ENCODE measurements at places on chromosomes 3 and 15.

DNA sequence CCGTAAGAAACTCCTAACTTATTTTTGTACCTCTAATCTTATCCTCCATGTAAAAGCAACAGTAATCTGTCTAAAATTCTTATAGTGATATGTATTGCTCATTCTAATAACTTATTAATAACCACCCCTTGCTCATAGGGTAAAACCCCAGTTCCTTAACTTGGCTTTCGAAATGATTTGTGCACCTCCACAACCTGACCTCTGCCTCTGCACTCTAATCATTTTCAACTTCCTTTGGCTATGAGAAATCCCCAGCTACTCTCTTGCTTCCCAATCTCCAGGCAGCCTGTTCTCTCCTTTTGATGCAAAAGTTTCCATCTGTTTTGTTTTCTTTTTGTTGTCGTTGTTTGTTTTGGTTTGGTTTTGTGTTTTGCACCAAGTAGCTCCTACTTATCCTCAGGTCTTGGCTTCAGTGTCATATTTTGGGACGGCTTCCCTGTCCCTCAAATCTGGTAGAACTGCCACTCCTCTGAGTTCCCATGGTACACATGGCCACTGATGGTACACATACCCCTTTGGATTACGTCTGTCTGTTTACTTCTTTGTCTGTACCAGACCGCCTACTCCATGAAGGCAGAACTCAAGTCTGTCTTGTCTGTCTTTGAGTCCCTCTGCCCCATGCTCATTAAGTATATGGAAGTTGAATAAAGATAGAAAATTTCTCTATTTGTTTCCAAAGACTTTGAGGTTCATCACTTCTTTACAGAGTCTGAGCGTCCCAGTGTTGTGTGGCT lies 105.6 kb upstream of the TGFBR2 start:
- no peak for DNase-seq

- no peak for DNase-seq
Measured at GRCh38 chr3:64685800-64686445, 1.9 kb downstream of the ADAMTS9 start.

GRCh38 chr3:122057671-122058070 lies 2.5 kb downstream of the CD86 start:
- no peak for DNase-seq

- DNase-seq, result no peak
Measured at GRCh38 chr15:68383161-68384074, 48.5 kb downstream of the ITGA11 start.

DNA sequence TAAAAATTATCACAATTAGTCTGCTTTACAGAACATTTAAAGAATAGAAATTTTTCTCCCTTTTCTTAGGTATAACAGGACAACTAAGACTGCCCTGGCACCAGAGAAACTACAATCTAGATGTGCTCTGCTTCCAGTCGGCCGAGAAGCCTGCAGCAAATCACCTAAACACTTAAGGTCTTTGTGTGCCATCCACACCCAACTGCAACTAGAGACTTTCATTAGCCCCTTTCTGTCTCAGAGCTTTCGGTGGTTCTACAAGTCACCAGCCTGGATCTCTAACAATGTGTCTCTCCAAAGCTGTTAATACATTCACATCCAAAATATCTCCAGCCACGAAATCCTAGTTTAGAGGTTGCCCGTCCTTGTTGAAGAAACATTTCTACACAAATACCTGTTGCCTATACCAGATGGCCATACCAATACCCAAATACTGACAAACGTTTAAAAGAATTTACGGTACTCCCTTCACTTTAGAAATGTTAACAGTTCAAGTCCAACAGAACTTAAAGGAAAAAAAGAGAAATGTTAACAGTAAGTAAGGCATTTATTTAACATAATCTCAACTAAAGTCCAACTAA lies 6.7 kb downstream of the PRC1 start:
- DNase-seq, result no peak

DNA sequence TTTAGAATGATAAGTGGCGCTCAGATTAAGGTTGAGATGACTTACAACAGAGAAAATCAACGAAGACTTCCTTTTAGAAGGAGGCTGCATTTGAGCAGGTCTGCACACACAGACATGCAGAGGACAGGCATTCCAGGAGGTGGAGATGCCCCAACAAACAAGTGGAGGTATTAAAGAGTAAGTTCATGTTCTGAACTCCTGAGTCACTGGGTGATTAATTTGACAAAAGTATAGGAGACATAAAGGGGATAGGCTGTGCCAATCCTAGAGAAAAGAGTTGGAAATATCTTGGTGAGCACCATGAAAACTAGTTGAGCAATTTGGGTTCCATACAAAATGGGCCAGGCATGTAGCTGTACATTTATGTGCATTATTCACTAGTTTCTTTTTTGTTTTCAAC lies 33.5 kb upstream of the BCL6 start:
- DNase-seq, result no peak

GRCh38 chr3:111751961-111752360 lies 107.1 kb upstream of the PHLDB2 start:
- DNase-seq, result no peak

DNA sequence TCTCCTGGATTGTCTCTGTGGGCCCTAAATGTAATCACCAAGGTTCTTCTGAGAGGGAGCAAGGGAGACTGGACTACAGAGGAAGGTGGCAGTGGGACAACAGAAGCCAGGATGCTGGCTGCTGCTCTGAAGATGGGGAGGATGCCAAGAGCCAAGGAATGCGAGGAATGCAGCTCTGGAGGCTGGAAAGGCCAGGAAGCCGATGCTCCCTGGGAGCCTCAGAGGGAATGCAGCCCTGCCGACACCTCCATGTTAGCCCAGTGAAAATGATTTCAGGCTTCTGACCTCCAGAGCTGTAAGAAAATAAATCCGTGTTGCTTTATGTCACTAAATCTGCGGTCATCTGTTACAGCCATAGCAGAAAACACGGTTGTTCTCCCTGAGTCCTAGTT lies 44.1 kb downstream of the UMPS start:
- no peak for DNase-seq

GRCh38 chr3:191882289-191882688 lies 421.3 kb downstream of the PYDC2 start:
- no peak for DNase-seq

GRCh38 chr3:73500321-73500720 lies 124.4 kb downstream of the PDZRN3 start:
- no peak for DNase-seq

DNA sequence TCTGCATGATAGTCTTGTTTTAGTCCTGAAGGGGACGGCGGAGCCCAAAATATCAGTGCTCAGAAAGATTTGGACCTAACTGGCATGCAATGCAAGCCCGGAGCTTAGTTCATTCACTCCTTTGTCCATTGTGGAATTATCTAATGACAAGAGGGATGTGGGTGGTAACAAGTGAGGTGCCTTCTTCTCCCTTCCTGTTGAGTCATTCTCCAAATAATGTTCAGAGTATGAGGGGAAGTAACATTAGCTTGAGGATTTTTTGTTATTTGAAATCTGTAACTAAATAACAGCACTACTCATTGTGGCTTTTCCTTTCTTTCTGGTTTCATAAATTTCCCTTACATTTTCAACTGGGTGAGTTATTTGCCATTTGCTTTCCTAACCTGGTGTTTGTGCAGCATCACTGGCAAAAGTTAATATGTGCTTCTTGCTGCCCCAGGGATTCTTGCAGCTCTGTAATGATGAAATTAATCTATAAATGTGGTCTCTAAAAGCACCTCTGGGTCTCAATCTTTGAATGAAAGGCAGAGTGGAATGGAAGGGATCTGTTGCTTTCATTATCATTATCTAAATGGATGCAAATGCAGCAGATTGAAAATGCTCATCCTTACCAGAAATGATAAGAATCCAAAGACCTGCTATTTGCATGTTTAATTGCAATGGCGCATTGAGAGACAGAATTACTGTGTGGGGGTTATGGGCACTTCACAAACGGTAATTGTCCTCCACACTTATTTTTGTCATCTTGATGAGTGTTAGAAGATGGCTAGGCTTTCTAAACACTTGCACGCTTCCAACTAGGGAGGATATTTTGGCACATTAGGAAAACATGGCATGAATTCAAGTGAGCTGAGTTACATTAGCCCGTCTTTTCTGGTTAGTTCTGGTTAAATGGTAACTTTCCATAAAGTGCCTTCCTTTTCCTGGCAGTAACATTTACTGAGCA lies 89.9 kb upstream of the MITF start:
- no peak for DNase-seq

GRCh38 chr3:102125994-102126368 lies 276.7 kb downstream of the NFKBIZ start:
- DNase-seq, result no peak

- no peak for DNase-seq
Measured at GRCh38 chr3:40593351-40593750, 68.6 kb downstream of the ZNF621 start.

DNA sequence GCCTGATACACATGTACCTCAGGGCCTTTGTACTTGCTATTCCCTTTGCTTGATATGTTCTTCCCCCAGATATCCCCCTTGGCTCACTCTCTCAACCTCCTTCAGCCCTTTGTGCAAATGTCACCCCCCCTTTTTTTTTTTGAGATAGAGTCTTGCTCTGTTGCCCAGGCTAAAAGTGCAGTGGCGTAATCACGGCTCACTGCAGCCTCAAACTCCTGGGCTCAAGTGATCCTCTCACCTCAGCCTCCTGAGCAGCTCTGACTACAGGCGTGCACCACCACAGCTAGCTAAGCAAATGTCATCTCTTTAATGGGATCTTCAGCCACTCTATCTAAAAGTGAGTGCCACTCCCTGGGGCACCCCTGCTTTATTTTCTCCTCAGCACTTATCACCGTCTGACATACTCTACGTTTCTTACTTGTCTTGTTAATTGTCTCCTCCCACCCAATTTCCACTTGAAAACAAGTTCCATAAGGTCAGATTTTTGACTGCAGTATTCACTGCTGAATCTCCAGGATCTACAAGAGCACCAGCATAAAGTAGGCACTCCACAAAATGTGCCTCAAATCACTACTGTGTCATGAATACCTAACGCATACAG lies 14.6 kb downstream of the IP6K2 start:
- no peak for DNase-seq

GRCh38 chr3:79339846-79340245 lies 428.0 kb downstream of the ROBO1 start:
- DNase-seq, result no peak
